ENCODE measurements at places on chromosomes 2 and 18.

GRCh38 chr18:22632191-22632590, 214.5 kb upstream of the CTAGE1 start:
- DNase-seq, result no peak

DNA sequence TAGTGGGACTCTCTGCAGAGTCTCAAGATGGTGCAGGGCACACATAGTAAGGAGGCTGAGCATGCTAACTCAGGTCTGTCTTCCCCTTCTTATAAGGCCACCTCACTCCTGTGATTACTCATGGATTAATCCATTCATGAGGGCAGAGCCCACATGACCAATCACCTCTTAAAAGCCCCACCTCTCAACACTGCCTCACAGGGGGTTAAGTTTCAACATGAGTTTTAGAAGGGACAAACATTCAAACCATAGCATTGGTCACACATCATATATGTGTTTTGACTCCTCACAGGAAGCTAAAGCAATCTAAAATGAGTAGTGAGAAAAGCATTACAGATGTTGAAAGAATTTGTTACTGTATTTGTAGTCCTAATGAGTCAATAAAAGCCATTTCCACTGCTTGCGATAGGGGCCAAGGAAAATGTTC, 57.5 kb downstream of the DTNA start:
- DNase-seq, result no peak

DNA sequence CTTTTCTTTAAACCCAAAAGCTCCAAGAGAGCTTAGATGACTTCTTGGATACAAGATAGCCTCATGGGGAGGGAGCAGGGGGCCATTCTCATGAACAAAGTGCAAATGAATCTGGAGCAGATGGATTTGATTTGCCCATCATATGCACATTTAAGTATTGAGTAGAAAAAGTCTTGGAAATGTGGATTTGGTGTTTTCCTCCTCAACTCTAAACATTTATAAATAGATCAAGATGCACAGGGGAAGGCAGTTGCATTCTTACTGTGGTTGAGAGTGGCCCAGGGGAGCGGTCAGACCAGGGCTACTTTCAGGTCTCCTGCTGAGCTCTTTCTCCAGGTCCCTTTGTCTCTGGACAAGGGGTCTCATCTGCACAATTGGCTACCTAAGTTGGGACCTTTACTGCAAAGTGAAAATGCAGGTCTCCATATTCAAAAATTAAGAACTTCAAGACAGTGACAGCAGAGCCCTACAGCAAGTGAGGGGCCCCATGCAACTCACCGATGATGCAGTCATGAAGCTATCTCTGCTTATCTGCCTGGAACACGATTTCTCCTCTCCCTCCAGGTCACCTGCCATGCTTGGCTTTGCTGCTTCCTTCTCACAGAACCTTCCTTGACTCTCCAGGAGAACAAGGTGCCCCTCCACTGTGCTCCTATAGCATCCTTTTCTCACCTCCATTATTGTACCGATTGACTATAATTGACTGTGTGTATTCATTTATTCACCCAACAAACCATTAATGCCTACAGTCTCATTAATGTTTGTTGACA, 145.4 kb downstream of the LPIN1 start:
- DNase-seq, result no peak

GRCh38 chr2:234335661-234336228, 161.1 kb downstream of the ARL4C start:
- DNase-seq, result peak; percentile 30

DNA sequence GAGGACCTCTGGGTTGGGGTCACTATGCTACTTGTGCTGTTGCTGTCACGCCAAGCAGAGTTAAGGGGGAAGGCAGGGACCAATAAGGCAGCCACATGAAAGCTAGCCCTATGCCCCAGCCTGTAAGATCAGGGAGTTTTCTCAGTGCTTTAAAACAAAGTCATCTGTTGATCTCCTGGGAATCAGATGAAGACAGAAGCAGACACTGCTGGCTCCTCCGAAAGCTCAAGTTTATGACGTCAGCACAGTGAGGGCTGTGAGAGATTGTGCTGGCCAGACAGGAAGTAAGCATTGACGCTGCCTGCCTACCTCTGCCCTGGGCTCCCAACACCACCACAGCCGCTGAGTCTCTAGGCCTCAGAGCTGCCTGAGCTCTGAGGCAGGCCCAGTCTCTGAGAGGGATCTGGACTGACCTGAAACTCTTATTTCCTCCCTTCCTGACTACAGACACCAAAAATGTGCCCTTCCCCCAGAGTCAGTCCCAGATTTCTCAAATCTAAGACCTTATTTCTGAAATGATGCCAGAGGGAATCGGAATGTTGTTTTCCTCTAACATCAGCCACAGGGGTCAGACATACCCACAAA, 118.1 kb upstream of the EPAS1 start:
- DNase-seq, result peak; percentile 34

- no peak for DNase-seq
These were observed 134.2 kb upstream of the HNRNPA3 start for GRCh38 chr2:177078416-177078815.

All from activated CD8-positive, alpha-beta memory T cell treated with anti-CD3 and anti-CD28 coated beads for 1 hour (primary cell).